ENCODE measurements at places on chromosomes 16 and 17. TPM values are rescaled to one million over a fixed set of nuclear protein-coding genes. Genes with fewer than 3 reads are reported as not detected.

DNA sequence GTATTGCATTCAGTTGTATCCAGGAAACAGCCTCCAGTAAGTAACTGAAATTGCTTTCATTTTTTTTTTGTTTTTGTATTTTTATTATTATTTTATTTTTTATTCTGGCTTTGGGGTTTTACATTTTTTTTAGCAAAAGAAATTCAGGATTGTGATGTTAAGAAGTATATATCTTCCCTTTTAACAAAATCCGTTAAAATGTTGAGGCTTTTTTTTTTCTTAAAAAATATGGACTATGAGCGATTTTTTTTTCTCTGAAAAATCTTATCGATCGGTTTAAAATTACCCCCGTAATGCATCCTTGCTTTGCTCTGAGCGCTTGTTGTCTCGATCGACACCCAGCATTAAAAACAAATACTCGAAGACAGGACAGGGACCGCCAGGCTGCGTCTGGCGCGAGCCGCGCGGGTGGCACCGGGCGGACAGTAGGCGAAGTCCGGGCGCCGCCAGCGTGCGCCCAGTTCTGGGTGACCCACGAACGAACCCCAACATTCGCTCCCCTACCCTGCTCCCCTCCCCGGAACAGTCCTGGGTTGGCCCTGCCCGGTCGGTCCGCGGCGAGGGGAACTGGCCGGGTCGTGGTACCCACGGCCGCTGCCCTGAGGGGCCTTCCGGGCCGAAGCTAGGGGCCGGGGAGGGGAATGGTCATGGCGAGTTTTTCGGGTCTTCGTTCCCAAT is 482 bp downstream of the BAHCC1 start:
- no peak for DNase-seq

GRCh38 chr17:336110-337021 is 16.2 kb downstream of the RPH3AL start:
- no peak for DNase-seq

Gene ZNF319
- 8.0 TPM for total RNA-seq

Gene CSF3
- not detected for total RNA-seq
